Activated T-helper 1 cell treated with anti-CD3 and anti-CD28 coated beads, Interleukin-2, amount 50 U/mL, for 16 hours (primary cell): ENCODE measurements at places on chromosomes 5 and 9.
A peak's percentile ranks its signal among the peaks of the same experiment; 100 is the strongest.

DNA sequence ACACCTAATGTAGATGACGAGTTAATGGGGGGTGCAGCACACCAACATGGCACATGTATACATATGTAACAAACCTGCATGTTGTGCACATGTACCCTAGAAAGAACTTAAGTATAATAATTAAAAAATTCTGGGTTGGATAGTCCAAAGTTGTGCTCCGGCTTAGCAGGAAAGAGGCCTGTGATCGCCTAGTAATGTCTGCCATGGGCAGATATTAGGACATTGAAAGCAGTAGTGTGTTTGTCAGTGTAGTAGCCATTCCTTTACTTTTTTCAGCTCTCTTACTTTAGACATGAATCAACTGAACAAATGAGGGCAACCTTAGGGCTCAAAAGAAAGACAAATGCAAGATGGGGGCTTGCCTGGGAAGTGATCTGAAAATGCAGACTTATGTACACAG, 58.9 kb downstream of the PPARGC1B start:
- no peak for DNase-seq

GRCh38 chr5:143119291-143119769, 284.2 kb downstream of the NR3C1 start:
- no peak for DNase-seq

- DNase-seq = no peak
Measured at GRCh38 chr9:96720435-96720834, 57.5 kb downstream of the ZNF510 start.

DNA sequence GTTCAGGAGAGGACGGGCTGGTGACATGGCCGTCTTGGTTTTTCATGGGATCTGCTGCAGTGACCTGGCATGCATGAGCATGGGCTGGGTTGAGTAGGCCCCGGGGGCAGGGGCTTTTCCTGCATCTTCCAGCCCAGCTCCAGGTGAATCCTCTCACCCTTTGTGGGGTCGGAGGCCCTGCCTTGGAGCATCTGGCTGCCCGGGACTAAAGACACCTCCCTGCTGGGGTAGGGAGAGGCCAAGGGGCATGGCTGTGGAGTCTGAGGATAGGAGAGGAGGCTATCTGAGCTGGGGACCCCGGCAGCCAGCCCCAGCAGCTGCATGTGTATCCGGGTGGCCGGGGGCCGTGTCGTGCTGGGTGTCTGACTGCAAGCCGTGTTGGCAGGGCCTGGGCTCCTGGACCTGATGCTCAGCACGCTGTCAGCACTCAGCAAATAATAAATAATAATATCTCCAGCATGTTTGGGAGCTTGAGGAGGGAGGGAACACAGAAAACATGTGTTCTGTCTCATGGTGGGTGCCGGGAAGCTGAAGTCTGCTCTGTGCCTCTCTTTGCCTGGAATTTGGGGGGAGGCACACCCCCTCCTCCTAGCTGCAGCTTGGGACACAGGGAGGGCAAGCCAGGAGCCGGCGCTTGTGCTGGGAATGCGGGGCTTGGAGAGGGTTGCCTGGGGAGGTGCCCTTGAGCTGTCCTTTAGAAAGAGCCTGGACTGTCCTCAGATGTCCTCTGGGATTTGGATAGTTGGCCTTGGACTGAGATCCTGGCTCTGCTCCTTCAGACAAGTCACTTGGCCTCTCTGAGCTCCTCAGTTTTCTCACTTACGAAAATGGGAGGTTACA, 28.4 kb upstream of the PITX1 start:
- no peak for DNase-seq

- DNase-seq = no peak
Measured at GRCh38 chr5:56964173-56964572, 12.2 kb upstream of the MIER3 start.

DNA sequence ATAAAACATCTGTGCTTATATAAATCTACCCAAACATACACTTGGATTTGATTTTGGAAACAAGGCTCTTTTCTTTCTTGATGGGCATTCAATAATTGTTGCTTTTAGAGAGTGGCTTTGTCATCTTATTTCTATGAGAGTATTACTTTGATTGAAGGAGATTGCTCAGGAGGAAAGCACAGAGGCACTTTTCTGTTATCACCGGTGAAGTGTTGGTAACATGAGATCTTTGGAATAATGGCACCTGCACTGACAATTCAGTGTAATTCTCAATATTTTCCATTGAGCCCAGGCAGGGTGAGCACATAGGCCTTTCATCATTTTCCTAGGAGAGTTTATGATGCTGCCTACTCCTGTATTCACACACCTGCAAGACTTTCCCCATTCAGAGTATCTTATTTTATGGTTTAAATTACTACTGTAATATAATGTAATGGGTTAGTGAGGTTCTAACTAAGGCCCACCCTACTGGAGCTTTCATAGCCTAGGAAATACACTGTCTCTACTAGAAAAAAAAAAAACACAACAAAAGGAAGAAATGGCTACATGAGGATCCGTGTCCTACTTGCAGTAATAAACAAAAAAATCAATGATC, 244.3 kb downstream of the DENND1A start:
- DNase-seq = no peak

- no peak for DNase-seq
Measured at GRCh38 chr5:17964067-17964466, 329.8 kb downstream of the TAF11L14 start.

- peak; percentile 37 for DNase-seq
Measured at GRCh38 chr9:134065612-134066419, 2.0 kb downstream of the BRD3 start.

GRCh38 chr9:38008168-38009034, 60.6 kb downstream of the SHB start:
- no peak for DNase-seq

DNA sequence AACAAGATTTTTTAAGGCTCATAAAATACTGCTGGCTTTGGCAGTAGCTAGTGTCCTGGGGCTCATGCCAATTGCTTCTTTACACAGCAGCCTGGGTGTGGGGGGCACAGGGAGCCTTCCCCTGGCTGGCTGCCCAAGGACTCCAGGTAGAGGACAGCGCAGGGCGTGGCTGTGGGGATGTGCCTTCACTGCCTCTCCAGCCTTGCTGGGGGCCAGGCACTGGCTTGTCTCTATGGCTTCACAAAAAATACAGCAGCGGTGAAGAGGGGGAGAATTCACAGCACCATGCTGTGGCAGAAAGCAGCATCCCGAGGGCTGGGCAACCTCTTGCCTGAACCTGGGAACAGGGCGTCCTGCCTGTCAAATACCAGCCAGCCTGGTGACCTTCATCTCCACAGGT, 57.4 kb downstream of the DAP start:
- no peak for DNase-seq

- DNase-seq = no peak
Measured at GRCh38 chr5:32471784-32472183, 27.2 kb upstream of the ZFR start.

GRCh38 chr9:119273984-119274665, 95.1 kb downstream of the BRINP1 start:
- DNase-seq = no peak

- no peak for DNase-seq
Measured at GRCh38 chr9:123928533-123929176, 1.3 kb downstream of the DENND1A start.

- DNase-seq = no peak
Measured at GRCh38 chr5:95866435-95867040, 44.0 kb upstream of the GLRX start.

- DNase-seq = no peak
Measured at GRCh38 chr5:131644822-131645221, 9.8 kb upstream of the RAPGEF6 start.

DNA sequence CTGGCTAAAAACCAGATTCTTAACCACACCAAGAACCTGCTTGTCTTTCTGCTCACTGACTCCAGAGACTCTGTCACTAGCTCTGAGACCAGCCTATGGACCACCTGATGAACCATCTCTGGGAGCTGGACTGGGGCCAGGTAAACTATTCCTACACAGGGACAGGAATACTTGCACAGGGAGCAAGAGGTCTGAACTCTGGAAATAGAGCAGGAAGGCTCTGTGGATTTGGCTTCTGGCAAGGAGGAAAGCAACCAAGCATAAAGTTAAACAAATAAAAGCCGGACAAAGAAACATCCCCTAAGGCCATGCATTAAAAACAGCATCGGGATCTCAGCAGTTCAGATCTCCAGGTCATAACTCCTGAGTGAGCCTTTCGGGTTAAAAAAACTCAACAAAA, 5.6 kb upstream of the SPARC start:
- no peak for DNase-seq

DNA sequence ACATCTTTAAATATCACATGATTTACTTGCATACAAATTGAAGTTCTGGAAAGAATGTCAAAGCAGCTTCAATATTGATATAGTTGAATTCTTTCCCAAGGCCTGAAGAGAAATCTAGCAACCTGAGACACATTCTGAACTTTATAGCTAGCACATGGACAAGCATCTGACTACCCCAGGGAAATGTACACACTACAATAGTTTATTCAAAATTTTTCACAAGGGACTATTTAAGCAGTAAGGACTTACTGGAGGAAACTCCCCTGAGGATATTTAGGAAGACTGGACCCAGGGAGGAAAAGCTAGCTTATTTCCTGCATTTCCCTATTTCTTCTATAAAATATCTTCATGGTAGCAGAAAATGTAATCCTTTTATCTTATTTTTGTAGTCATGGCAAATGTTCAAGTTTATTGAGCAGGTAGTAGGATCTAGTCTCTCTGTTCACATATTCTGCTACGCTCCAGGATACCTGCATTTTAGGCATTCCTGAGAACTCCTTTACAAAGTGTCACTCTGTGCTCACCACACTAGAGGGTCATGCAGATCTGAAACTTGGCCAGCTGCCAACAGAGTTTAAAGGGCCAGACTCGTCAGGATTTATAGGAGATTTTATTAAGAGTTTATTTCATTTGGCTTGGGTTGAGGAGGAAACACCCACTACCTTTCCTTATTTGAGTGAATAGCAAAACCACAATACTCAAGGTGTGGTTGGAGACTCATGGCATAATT, 348.4 kb upstream of the FTMT start:
- DNase-seq = no peak
